ENCODE measurements at places on chromosomes 5 and 9.
A peak's percentile ranks its signal among the peaks of the same experiment; 100 is the strongest.

GRCh38 chr5:96381526-96381925, 51.5 kb downstream of the PCSK1 start:
- no peak for DNase-seq

- no peak for DNase-seq
Measured at GRCh38 chr9:113289091-113289490, 13.6 kb downstream of the PRPF4 start.

DNA sequence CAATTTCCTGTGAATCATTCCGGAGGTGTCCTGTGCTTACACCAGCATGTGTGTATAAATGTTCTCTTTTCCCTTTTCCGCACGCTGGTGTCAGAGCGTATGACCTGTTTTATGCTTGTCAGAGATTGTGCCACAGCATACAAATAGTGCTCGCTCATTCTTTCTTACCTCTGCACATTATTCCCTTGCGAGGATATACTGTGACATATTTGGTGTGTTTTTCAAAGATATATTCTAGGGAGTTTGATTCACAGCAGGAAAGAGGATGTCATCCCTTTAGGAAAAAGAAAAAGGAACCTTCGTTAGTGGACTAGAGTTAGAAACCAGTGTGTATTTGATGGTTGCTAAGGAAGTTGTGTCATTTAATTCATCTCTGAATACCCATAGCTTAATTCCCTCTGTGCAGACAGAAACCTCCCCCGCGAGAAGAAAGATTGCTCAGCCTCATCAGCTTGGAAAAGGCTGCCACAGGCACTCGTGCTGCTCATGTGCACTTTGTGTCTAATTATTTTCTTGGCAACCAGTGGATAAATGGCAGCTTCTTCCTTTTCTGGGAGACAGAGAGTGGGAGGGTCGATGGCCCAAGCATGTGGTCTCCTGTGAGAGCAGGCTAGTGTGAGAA, 14.7 kb upstream of the CCIN start:
- DNase-seq: no peak

- no peak for DNase-seq
Measured at GRCh38 chr9:101427957-101428655, 7.5 kb downstream of the ALDOB start.

DNA sequence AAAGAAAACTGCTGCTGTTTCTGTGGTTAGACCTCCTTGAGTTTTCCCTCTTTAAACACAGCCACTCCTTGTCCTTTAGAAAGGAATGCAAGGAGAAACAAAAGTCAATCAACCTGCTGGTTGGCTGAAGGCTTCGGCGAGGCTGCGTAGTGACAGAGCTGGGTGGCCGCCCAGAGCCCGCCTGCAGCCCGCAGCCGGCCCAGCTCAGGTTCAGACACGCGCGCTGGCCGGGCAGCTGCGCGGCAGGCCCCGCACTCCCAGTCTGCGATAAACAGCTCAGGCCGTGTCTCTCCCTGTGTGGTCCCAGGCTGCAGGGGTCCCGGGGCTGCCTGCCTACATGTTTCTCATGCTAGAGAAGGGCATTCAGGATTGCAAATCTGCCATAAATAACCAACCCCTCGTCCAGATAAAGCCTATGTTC, 115.4 kb downstream of the HSD17B3 start:
- DNase-seq: no peak

GRCh38 chr5:95141141-95141540, 143.8 kb downstream of the MCTP1 start:
- no peak for DNase-seq

DNA sequence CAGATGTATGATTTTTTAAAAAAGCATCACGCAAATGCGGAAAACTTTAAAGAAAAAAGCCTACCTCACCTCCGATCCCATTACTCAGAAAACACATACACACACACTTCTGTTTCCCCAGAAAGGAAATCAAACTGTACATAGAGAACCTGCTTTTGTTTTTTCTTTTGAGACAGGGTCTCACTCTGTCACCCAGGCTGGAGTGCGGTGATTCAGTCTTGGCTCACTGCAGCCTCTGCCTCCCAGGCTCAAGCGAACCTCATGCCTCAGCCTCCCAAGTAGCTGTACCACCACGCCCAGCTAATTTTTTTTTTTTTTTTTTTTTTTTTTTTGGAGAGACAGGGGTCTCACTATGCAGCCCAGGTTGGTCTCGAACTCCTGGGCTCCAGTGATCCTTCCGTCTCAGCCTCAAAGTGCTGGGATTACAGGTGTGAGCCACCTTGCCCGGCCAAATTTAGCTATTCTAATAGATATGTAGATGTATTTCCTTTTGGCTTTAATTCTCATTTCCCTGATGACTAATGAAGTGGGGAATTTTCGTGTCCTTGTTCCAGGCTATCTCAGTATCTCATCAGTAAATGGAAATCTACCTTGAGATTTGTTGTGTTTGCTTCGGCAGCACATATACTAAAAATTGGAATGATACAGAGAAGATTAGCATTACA, 25.7 kb upstream of the EEIG1 start:
- DNase-seq: no peak

GRCh38 chr5:40605295-40605958, 74.3 kb upstream of the PTGER4 start:
- DNase-seq: no peak

GRCh38 chr5:2149195-2149539, 266.4 kb upstream of the IRX4 start:
- no peak for DNase-seq

- DNase-seq: no peak
Measured at GRCh38 chr9:77945798-77946197, 85.8 kb downstream of the GNAQ start.

DNA sequence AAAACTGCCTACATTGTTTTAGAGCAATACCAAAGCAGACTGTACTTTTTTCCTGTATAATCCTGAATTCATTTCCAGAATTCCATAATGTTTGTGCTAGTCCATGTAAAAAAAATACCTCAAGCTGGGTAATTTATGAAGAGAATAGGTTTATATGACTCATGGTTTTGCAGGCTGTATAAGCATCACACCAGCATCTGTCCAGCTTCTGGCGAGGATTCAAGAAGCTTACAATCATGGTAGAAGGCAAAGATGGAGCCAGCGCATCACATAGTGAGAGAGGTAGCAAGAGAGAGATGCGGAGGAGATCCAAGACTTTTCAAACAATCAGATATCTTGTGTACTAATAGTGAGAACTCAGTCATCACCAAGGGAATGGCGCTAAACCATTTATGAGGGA, 280.3 kb upstream of the CDH9 start:
- no peak for DNase-seq

DNA sequence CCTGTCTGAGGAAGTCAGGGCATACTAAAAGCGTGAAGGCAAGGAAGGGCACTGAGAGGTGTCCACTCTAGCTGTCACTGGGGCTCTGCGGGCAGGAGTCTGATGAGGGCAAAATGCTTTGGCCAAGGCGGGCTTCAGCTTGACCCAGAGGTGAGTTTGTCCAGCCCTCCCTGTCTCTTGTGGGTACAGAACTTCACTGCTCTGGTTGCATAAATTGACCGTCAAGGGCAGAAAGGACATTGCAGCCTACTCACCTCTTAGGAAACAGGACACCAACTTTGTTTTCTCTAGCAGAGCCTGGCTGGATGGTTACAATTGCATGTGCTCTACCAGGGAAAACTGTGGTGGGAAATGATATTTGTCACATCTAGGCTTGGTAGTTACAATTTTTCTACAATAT, 170.9 kb downstream of the TMEM38B start:
- no peak for DNase-seq

- no peak for DNase-seq
Measured at GRCh38 chr5:68276740-68277139, 61.2 kb downstream of the PIK3R1 start.

DNA sequence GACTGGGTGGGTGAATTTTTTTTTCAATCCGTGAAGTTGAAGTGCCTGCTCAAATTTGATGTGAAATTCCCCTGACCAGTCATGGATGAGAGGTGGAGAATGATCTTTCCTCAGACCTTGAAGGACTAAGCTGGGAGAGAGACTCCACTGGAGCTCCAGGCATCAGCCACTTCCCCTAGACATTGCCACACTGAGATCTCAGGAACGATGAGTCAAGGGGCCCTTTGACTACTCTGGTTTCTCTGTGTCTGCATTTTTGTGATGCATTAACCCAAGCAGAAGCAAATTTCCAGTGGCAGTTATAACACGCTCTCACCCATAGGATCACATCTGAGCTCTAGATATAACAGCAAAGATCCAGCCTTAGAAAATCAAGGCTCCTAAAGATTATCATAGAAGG, 171.2 kb upstream of the KIF2A start:
- DNase-seq: no peak

DNA sequence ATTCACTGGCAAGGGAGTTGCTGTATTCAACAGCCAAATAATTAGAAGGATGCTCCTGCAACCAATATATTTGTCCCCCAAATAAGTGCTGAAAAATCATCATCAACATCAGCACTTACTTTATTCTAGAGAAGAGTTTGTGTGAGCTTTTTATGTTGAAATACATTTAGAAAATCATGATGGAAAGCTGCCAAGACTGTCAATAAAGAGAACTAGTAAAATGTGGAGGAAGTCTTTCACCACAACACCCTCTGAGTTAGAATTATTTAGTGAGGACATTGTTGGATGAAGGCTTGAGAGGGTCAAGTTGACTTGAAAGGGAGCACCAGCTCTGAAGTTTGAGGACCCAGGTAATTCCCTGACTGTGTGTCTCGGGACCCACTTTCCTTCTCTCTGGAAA, 100.2 kb upstream of the TBCA start:
- no peak for DNase-seq

DNA sequence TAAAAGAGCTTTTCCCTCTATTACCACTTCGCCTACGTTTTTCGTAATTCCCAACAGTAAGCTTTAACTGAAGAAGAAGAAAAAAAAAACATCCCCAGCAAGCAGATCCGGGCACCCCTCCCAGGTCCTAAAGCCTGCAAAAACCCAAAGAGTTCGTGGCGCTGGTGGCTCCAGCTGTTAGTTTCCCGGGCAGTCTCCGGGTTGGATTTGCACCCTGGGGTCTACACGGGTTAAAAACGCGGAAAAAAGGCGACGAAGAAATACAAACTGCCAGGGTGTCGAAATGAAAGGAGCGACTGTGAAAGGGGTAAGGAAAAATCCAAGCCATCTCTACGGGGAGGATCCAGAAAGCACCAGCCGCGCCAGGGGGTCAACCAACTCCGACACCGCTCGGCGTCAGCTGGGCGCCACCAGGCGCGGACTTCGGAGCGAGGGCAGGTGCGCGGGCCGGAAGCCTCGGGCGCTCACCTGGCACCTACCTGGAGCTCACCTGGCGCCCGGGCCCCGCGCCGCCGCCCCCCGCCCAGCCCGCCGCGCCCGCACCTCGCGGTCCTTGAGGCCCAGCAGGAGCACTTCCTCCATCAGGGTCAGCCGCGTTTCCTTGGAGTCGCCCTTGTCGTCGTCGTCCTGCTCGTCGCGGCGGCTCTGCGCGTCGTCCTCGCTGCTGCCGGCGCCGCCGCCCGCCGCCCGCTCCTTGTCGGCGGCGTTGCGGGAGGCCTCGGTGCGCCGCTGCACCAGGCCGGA, 680 bp downstream of the GOLPH3 start:
- no peak for DNase-seq

DNA sequence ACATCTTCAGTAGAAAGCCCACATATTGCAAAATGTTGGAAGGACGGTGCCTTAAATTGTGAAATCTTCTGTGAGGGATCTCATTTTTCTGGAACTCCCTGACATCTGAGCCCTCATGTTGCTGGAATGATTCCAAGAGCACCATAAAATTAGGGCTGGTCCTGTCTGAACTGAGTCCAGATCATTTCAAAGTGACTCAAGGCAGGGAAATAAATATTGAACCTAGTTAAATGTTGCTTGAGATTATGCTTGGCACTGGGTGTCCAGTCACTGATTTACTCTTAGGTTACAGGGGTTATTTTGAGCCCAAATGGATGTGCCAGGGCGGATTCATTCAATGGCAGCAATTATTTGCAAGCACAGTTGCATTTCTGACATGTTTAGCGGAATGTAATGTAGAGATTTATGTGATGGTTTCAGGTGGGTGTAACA, 437.0 kb downstream of the PIK3R1 start:
- no peak for DNase-seq

DNA sequence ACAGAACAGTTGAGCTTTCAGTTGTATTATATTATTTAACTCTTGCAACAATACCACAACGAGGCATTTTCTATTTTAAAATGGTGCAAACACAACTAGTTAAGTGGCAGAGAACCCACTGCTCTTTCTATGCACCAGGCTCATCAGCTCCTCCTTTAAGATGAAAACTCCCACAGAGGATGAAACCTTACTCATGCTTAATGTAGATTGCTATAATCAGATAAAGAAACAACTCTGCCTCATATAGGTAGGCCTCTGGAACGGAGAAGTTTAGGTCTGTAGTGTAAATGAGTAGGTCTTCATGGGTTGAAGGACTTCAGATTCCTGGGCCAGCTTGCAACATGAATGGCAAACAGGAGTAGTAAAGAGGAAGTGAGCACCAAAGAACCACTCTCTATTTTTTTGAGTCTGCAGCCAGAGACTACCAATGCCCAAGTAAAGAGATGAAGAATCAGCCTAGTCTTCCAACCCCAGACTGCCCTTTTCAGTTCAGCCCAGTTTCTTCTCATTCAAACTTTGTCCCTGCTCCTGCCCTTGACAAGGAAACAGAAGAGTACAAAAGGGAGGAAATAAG, 33.9 kb downstream of the HACD4 start:
- DNase-seq: no peak

GRCh38 chr9:82539146-82539545, 523.8 kb downstream of the RASEF start:
- no peak for DNase-seq

GRCh38 chr5:179623906-179624741, 653 bp upstream of the HNRNPH1 start:
- peak; percentile 27 for DNase-seq

DNA sequence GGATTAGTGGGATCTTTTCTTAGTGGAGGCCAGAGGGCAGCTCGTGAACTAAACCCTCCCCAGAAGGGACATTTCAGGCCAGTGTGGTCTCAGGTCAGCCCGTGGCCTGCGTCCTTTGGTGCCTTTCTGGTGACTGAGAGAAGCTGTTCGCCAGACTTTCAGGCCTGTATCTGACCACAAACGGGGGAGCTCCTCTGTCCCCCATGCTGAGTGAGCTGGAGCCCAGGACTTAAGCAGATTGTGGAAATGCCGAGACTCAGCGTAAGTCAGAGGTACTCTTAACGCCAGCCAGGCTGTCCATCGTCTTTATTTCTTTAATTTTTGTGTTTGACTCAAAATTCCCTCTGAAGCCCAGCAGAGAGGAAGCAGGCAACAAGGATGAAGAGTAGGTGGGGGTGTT, 54.8 kb upstream of the NCS1 start:
- DNase-seq: no peak

DNA sequence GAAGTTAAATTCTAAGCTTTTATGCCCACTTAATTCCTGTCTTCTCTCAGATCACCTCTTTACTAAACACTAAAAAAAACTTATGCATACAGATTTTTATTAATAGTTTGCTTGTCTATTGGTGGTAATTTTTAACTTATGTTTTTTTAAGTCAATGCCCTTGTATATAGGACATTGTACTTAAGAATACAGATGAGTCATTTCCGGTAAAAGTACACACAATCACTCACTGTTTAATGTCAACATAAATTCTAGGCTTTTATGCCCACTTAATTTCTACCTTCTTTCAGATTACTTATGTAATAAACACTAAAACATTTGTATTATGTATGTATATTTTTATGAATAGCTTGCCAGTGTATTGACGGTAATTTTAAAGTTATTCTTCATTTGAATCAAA, 872.8 kb upstream of the CDH9 start:
- no peak for DNase-seq
